ENCODE measurements at places on chromosomes 6 and 20.

DNA sequence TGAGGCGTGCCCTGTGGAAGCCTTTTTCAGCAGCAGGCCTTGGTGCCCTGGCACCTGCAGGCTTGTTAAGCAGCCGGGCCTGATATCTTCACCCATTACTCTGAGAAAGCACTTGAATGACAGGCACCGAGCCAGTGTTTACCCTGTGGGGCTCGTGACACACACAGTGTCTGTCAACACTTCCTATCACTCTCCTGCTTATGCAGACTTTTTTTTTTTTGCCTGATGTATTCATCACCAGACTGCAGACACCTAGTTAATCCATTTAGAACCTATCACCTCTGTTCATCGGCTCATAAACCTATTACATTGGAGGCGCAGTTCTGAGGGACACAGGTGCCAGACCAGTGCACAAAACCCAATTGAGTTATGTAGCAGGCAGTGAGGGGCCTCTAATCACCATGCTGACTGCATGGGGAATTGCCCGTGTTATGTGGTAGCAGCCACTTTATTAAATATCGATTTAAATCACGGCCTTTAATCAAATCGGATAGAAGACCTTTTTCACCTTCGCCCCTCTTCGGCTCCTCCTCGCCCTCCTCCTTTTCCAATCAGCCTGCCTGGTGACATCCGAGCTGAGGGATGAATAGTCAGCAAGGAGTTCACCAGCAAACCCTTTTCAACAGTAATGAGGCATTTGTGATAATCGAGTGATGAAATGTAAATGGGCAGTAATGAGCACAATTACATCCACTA is 962.9 kb upstream of the SLC35B3 start:
- DNase-seq, result no peak

- no peak for DNase-seq
Observed at GRCh38 chr6:139439349-139439748, 64.9 kb upstream of the CITED2 start.

DNA sequence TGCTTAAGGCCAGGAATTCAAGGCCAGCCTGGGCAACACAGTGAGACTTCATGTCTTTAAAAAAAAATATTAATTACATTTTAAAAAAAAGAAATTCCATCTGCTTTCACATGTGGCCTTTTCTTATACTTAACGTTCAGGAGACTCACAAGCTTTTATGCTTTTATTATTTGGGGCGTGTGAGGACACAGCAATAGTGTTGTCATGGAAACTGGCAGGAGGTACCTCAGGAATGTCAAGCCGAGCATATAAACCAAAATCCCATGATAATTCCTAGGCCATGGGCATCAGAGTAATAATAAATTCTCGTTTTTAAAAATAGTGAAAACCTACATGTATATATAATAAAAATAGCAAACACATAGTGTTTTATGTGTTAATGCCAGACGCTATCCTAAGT is 89.8 kb downstream of the IYD start:
- DNase-seq, result no peak

GRCh38 chr6:55675941-55676340 is 96.9 kb upstream of the HMGCLL1 start:
- DNase-seq, result no peak

DNA sequence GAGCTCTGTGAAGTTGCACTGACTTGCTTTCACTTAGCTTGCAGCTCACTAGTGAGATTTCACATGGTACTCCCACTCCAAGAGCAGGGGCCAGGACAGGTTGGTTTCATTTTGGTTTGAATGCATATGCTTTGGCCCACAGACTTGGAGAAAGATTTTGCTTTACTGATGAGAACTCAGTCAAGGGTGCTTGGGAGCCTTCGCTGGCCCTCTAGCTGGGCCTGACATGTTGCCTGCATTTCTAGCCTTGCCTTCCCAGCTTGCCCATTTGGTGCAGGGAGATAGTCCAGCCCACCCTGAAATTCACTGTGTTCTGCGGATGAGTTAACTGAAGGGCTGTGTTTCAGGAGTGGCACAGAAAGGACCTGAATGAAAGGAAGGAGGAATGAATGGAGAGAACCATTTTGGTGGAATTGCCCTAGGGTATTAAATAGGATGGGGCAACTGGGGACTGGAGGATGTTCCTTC is 1.9 kb downstream of the SGK1 start:
- no peak for DNase-seq

DNA sequence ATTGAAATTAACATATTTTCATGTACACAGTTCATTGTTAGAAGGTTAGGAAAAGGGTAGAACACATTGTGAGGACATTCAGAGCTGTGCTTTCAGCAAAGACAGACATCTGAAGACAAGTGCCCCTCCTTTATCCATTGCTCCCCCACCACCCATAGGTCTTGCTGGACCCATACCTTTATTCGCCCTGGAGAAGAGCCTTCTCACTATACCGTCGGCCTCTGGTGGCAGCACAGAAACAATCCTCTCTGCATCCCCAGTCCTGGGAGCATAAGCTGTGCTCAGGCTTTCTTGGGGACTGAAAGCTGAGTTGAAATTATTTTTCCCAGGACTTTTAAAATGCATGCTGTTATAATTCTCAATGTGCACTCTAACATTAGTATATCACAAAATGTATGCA is 372.3 kb downstream of the EPHA7 start:
- no peak for DNase-seq

- DNase-seq, result peak; percentile 82
Observed at GRCh38 chr6:68634726-68635411, at the start of gene ADGRB3. Gene ADGRB3, plus strand, starts transcription at chr6:68635282. Its CDS starts 3,394 bp downstream, at chr6:68638676.

DNA sequence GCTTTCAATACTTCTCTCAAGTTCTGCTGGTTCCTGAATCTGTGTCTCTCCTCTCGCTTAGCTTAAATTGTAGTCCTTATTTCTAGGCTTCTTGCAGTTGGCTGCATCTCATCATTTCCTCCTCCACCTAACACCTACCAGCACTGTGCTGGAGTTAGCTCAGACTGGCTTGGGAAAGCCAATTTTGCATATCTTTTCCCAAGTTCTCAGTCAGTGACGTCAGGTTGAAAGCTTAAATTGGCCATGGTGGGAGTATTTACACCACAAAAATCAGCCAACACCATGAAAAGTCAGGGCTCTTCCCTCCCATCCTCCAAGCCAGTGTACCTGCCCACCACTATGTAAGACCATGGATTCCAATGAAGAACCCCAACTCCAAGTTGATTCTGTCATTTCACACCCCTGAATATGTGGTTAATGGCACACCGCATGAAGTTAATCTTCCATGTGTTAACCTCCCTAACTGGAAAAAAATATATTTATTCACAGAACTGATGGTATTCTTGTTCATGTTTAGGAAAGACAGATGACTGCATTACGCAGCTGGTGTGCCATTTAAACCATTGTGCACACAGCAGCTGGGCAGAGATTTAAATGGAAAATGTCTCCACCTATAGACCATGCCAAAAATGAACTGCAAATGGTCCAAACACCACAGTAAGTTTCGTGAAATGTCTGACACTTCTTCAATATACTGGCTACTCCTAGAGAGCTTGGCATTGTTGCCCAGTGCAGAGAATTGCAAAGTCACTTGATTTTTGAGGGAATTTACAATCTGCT is 274.1 kb upstream of the MAP3K7 start:
- no peak for DNase-seq

DNA sequence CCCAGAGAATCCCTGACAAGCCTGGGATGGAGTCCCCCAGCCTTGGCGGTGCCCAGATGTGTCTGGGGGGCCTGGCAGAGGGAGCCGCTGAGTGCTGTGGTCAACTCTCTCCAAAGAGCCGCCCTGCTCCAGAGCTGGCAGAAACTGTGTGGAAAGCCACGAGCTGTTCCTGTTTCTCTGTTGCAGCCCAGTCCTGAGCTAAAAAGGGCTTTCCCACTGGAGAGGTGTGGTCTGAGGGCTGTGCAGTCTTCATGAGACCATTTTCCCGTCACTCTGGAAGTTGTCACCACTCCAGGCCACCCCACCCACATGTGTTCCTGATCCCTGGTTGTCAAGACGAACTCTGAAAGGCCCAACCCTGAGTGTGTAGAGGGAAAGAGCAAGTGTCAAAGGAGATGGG is 99.7 kb upstream of the KCNK16 start:
- DNase-seq, result no peak

DNA sequence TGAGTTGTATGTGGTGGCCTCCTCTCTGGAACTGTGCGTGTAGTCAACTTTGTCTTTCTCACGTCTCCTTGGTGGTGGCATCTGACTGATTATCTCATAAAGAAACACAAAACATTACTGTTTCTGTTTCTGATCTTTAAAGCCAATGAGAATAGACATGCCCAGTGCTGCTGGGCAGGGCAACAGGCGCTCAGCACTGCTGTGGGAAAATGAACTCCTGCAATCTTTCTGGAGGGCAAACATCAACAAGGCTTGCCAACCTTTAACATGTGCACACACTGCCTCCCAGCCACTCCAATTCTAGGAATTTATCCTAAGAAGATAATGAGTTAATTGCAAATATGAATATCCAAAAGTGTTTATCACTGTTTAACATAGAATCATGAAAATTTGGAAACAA is 106.3 kb upstream of the CD93 start:
- DNase-seq, result no peak

GRCh38 chr6:44237813-44238433 is 9.0 kb upstream of the HSP90AB1 start:
- peak; percentile 49 for DNase-seq

GRCh38 chr20:63626424-63627128 is at the start of gene GMEB2:
Gene GMEB2, minus strand, starts transcription at chr20:63627101. Its CDS starts 7,704 bp downstream, at chr20:63619397.
- DNase-seq, result no peak

DNA sequence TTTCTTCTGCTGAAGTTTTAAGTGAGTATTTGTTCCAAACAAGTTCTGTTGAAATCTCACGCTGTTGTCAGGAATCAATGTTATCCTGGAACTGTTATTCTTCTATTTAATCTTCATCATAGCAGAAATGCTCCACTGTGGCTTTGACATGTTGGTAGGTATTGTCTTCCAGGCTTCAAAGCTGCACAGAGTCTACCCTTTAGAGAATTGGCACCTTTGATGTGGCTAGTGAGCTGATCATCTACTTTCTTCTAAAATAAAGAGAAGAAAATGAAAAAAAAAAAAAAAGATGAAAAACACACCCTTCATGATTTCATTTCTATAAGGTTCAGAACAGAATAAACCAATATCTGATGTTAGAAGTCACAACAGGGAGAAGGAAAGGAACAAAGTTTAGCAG is 5.8 kb upstream of the ZSCAN23 start:
- no peak for DNase-seq

- peak; percentile 61 for DNase-seq
Observed at GRCh38 chr6:32151181-32151862, 417 bp downstream of the PRRT1 start.

DNA sequence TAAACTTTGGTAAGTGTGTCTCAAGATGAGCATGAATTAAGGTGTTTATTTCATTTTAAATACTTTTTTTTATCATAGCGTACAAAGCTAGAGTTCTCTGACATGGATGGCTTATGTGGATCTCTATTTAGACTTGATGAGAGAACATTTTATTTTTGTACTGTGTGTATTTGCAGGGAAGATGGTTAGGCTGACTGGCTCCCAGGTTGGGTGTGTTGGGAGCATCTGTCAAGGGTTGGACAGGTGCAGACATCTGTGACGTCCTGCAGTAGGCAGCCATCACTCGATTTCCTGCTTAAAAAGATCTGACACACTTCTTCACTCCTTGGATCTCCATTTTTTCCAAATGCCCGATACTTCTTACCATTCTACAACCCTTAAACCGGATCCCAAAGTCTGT is 221.9 kb upstream of the QKI start:
- DNase-seq, result no peak

- DNase-seq, result no peak
Observed at GRCh38 chr6:106290032-106290431, 35.5 kb downstream of the ATG5 start.

DNA sequence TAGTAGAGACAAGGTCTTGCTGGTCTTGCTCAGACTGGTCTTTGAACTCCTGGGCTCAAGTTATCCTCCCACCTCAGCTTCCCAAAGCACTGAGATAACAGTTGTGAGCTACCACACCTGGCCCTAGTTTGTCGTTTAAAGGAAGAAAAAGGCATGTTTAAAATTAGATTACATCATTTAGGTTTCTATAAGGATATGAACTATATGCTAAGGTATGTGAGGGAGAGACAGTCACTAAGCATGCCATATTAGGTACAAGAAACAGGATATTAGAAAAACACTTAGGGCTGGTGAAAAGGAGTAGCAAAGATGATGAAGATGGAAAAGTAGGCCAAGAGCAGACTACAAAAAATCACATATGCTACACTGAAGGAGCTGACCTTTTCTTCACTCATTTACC is 106.4 kb downstream of the ASCC3 start:
- no peak for DNase-seq

- DNase-seq, result no peak
Observed at GRCh38 chr6:24918641-24919055, 17.1 kb downstream of the RIPOR2 start.

GRCh38 chr6:163249651-163250101 is 164.8 kb upstream of the QKI start:
- no peak for DNase-seq

Measured in NCI-H446 (cell line).